ENCODE measurements at places on chromosomes 5 and 9.

GRCh38 chr5:137368651-137369050 is 130.5 kb downstream of the SPOCK1 start:
- no peak for DNase-seq

DNA sequence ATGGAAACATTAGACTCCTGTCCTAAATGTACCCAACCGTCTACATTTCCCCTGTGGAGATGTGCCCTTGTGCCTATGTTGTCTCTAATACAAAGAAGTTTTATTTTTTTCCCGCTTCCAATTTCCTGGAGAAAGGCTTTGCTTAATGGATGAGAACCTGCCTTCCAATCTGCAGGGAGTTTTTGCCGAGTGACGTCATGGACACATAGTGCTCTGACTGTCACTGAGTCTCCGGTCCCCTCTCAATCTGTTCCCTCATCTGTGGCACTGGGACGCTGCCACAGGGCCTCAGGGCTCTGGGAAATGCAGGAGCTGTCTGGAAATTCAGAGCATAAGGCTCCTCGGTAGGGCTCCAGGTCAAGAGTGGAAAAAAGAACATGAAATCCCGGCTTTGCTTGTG is 144.8 kb downstream of the PDZD2 start:
- DNase-seq, result no peak

DNA sequence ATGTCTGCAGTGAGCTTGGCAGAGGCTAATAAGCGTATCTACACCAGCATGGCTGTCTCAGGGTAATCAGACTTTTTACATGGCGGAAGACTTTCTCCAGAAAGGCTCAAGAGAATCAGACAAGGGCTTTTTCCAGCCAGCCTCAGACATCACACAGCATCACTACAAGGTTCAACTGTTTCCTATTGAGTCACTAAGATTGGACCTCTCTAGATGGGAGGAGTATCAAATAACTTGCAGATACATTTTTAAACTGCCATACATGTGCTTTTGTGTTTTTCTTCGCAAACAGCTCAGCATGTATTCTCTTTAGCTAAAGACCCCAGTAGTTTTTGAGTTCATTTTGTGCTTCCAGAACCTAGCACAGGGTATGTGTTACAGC is 22.9 kb upstream of the PIK3R1 start:
- DNase-seq, result no peak

DNA sequence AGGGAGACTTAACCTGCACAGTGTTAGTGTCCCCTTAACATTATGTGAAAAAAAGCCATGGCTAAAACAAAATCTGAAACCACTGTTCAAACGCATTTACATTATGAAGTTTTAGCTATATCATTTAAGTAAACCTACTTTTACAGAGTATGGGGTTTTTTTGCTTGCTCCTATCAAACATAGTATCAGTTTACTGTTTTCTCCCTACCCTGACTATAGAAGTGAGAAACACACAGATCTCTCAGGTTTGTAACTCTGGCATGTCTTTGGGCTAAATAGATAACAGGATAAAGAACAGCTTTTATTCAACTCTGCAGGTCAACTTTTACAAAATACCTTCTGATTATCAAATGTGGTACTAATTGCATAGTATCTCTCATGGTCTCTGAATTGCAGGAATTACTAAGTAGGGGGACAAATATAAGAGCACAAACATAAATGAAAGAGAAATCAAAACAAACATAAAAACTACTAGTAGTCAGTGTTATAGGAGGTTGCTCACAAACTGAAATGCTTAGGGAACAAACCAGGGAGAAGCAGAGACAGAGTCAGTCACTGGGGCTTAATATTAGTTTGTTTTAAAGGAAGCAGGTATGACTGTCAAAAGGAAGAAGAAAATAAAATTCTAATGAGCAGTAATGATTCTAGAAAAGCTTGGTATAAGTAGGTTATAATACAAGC is 155.8 kb downstream of the MLLT3 start:
- DNase-seq, result no peak

DNA sequence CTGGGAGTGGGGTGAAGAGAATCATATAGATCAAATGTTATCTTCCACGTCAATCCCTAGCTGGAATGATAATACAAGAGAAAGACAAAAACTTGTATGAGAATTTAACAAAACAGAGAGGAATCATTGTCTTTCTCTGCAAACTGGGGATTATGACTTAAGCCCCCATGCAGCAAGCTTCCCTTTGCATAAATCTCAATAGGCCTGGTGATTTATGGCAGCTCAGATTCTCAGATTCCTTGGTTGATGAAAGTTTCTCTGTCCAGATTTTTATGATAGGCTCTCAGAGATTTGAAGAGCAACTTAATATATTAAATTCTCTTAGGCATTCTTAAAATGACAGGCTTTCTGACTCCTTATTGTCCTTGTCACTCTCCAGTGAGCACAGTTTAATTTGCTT is 56.0 kb downstream of the RASGRF2 start:
- DNase-seq, result no peak

DNA sequence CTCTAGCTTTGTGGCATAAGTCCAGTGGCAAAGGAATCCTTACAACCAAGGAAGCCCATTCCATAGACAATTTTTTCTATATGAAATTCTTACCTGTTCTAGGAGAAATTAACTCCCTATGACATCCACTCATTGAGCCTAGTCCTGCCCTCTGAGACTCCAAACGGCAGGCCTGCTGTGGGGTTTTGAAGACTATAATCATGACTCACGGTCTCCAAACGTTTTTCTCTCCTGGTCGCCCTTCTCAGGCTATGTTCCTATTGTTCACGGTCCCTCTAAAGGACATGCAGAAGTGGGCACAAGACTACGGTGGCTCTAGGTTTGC is 611 bp downstream of the EXOSC3 start:
- no peak for DNase-seq

GRCh38 chr9:114240647-114241558 is 82.0 kb upstream of the ORM1 start:
- no peak for DNase-seq

GRCh38 chr9:124559871-124560270 is 52.7 kb upstream of the NR5A1 start:
- no peak for DNase-seq

GRCh38 chr5:180976518-180976917 is 12.1 kb upstream of the BTNL3 start:
- no peak for DNase-seq

- DNase-seq, result no peak
These were observed 137.9 kb upstream of the TRIM32 start for GRCh38 chr9:116549061-116549664.

- DNase-seq, result no peak
These were observed 4.3 kb upstream of the ITGA1 start for GRCh38 chr5:52783226-52783959.

GRCh38 chr5:102700916-102701315 is 54.2 kb upstream of the PAM start:
- no peak for DNase-seq

- no peak for DNase-seq
These were observed 16.4 kb upstream of the FST start for GRCh38 chr5:53463909-53464621.

DNA sequence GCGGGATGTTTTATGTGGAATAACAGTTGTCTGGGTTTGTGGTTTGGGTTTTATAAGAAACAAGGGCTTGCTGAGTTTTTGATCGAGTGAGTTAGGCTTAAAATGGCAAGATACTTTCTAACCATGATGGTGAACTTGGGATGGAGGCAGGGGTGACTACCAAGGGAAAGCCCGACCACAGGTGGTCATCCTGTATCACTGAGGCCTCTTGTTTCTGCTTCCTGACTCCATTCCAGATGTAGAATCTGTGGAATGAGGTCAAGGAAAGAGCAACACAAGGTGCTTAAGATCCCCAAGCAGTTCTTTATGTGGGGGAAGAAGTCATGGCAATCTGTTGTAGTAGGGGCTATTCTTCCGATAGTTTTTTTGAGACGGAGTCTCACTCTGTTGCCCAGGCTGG is 122.3 kb downstream of the GOLPH3 start:
- DNase-seq, result no peak

- DNase-seq, result no peak
These were observed 31.5 kb upstream of the SGCD start for GRCh38 chr5:156295431-156295830.

- DNase-seq, result no peak
These were observed 63.8 kb downstream of the ANKRD55 start for GRCh38 chr5:56169281-56169680.

DNA sequence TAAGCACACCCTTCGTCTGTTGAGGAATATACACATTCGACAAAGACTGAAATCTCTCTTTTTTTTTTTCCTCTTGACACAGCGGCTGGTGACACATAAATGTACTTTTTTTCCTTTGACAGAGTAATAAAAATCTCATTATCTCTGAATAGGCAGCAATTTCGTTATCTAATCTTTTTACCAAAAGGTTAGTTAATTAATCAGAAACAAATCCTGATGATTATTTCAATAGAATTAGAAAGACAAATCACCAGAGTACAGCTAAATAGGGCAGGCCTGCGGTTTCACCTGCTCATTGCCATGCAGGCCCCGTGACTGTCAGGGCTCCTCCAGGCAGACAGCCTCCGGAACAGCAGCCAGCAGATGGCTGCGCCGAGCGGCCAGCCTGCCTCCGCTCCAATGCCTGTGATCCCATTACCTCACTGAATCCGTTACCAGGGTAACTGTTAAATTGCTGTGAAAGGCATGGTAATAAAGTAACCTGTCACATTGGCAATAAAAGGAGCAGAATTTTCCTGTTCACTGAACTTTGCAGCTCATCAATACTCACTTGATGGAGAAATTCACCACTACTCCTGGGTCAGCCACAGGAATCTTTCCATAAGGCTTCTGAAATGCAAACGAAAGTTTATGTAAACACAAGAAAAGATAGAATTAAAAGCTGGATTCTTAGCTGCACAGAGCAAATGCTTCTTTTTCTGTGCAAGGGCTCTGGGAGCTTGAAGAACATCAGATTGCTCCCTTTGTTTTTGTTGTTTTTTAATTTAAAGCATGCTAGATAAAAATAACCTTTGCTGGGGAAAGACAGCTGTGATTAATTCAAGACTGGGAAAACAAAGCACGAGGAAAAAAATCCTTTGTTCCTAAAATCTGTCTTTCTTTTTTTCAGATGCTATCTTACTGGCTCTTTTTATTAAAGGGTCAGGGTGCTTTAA is 666.4 kb upstream of the ZNF608 start:
- DNase-seq, result no peak

- no peak for DNase-seq
These were observed 62.6 kb upstream of the FRRS1L start for GRCh38 chr9:109229682-109230081.

- no peak for DNase-seq
These were observed 46.1 kb downstream of the NMUR2 start for GRCh38 chr5:152358861-152359568.

DNA sequence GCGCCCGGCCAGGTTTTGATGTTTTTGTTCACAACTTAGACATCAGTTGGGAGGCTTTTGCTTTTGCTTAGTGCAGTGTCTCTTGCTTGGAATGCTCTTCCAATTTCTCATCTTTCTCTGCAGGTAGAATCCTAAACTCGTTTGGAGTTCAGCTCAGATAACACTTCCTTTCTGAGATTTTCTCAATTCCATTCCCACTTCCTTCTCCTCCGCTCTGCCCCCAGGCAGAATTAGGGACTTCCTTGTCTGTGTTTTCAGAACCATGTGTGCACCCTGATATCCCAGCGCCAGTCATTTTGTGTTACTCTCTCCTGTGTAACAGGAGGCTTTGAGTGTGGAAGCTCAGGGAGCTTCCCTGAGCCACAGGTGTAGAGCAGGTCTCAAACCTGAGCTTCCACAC is 171.0 kb downstream of the INSYN2B start:
- DNase-seq, result no peak

DNA sequence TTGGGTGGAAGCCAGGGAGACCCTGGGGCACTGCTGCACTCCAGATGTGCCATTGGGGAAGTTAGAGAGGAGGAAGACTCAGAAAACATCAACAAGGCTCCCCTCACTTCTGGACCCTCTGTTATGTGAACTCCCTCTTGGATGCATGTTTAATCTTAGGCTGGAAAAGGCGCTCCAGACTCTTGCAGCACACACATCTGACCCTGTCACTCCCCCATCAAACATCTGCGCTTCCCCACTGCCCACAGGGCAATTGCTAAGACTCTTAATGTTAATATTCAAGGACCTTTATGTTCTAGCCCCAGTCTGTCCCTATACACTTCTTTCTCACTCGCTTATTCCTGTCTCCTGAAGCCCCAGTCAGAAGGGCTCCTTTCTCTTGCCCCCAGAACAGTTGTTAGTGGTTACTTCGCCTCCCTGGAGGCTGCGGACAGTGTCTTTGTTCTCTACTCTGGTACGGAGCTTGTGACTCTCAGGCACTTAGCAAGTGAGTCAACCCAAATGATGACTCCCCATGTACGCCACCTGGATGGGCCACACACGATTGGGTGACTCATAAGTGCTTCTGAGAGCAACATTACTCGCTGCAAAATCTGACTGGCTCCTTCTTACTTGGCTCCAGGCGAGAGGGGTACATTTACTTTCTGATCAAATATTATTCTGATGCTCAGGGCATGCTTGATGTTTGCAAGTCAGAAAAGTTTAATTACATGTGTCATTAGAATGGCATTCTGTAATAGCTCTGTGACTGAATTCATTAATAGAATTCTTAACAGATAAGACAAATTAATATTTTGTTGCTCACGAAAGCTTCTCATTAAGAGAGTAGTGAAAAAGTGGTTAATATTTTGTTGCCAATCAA is 193.6 kb downstream of the HSPA4 start:
- DNase-seq, result peak; percentile 59

DNA sequence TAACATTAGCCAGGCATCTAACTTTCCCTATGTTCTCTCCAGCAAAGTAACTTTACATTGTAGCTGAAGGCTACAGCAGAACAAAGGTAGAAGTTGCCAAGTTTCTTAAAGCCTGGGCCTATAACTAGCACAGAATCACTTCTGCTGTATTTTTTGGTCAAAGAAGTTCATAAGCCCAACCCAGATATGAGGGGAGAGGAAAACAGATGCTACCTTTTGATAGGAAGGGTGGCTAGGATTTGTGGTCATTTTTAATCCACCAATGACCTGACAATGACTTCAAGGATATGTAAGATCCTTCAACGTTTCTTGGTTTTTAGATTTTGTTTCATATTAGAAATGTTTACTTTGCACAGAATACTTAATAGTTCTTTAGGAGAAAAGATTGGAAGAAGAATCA is 64.2 kb upstream of the RANBP3L start:
- DNase-seq, result no peak

- no peak for DNase-seq
These were observed 2.3 kb downstream of the UHRF2 start for GRCh38 chr9:6415266-6415665.

- DNase-seq, result no peak
These were observed 694.9 kb downstream of the ISL1 start for GRCh38 chr5:52077941-52078815.

DNA sequence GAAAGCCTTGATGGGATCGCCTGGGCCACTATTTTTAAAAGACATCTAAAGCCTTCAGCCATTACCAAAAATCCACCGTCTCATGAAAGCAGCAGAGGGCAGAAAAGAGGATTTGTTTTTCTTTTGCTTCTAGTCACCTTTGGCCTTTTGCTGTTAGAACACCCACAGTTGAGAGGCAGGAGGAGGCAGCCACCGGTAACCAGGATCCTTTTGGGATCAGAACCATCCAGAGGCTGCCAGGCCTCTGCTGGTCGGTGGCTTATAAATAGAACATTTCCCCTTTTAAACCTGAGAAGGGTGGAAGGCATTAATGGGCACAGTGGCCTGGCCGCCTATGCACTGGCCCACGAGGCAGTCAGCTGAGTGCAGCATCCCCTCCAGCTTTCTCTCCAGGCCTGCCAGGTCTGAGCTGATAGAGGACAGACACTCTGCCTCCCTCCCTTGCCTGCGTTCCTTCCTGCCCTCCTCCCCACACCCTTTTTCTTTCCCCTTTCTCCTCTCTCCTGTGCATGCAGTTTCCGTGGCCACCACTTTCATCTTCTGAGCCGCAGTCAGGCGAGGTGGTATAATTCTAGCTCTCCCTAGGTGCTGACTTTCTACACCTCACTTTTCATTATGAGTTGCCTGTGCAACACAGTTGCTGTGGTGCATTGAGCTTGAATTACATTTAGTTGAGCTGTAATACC is 253.4 kb downstream of the ARHGAP26 start:
- DNase-seq, result peak; percentile 67

All from activated T-cell treated with anti-CD3 and anti-CD28 coated beads, Interleukin-2, amount 50 U/mL, for 48 hours (primary cell).